NCI-H1105 (cell line): ENCODE measurements at places on chromosomes 13 and 19.

GRCh38 chr13:35833608-35834275, 297.4 kb downstream of the DCLK1 start:
- no peak for DNase-seq

- DNase-seq: no peak
Observed at GRCh38 chr19:18842166-18842565, 10.4 kb downstream of the UPF1 start.

DNA sequence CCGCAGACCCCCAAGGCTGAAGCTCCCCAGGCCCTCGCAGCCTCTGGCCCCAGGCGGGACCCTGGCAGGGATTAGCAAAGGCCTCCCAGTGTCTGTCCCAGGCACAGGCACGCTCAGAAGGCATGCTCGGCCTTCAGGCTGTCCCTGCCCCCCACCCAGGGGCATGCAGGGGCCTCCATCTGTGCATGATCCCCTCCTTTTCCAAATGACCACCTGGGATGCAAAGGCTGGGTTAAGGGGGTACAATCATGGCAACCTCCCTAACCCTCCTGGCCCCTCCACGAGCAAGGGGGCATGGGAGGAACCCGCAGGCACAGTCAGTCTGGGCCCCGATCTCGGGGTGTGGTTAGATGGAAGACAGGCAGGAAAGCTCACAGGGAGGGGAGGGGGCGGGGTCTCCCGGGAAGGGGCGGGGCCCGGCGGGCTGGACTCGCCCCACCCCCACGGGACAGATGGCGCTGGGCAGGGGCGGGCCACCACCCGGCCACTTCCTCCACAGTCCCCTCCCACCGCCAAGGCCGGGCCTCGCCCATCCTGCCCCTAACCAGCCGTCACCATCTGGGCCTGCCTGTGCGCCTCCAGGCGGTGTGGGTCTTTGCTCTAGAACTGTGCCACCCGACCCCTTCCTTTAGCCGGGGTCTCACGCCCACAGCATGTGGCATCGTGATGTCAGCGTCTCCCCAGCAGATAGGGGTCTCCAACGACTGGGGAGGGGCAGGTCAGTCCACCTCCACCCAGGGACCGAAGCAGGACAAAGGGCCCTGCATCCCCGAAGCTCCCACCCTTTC, 7.0 kb upstream of the REXO1 start:
- DNase-seq: no peak

DNA sequence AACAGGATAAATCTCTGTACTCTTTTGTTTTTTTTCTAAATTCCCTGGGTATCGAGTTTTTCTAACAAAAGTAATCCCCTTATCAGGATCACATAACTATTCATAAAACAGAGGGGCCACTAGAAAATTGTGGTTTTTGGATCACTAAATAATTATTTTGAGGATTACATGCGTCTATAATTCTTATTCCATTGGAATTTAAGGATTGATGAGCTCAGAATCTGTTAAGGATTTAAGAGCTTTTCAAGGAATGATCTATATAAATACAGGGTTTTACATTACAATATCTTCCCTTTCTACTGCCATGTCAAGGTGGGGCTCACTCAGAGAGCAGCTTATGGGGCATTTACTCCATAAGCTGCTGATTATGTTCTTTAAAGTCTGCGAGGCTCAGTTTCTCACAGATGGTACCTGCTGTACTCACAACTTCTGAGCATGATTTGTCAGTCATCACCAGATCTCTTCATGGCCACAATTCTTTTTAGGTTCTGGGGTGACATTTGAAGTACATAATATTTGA, 449.8 kb downstream of the PCDH17 start:
- no peak for DNase-seq

- peak; percentile 58 for DNase-seq
Observed at GRCh38 chr19:42281146-42281826, 12.2 kb downstream of the CIC start.
